ENCODE measurements at places on chromosomes 12 and 14.

GRCh38 chr14:61511558-61511948 is 183.8 kb upstream of the HIF1A start:
- DNase-seq = no peak

DNA sequence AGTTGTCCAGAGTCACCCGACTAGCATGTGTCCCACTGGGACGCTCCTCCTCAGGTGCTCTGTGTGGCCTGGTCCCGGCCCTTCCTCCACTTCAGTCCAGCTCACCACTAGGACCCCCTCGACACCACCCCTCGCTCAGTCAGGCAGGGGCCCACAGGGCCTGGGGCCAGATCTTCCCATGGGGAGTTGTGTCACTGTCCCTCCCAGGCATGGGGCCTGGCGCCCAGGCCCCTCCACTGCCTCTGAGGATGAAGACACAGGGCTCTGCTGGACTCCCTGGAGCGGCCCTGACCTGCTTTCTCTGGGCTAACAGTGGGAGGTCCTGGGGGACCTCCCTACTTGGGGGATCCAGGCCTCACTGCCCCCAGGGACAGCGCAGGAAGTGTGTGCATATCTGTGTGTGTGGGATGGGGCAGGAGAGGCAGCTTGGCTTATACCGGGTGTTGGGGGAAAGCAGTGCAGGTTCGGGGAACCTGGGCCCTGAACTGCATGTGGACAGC is 43.8 kb downstream of the KRT80 start:
- DNase-seq = no peak

GRCh38 chr14:55191203-55192053 is at the start of gene DLGAP5:
TSS of gene DLGAP5 (minus strand) at chr14:55191585. CDS start at chr14:55189179, 2,406 bp downstream.
- DNase-seq = peak; percentile 99

DNA sequence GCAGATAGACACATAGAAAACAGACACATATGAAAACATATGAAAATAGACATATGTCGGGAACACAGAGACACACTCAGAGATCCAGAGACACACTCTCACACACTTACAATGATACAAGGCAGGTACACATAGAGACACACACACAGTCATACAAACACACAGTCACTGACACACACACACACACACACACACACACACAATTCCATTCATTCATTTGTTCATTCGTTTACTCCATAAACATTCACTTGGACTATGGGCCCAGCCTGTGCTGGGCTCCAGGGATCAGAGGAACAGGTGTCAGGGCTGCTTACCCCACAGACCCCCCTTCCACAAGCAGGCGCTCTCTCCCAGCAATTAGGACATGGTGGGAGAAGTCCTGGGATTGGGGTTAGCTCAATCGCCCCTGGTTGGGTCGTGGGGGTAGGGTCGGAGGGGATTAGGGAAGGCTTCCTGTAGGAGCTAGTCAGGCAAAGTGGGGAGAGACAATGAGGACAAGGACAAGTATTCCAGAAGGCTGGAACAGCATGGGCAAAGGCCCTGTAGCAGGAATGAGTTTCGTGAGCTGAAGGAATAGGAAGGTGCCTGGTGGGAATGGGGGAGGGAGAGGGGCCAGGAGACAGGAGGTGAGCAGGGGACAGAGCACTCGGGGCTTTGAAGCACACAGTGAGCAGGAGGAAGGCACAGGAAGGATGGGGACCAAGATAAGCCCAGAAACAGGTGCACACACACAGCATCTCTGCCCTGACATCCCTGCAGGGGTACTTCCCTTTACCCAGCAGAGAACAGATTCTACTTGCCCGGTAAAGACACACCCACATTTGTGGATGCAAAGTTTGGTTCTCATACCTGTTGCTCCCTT is 6.5 kb downstream of the RASAL1 start:
- no peak for DNase-seq

- DNase-seq = no peak
Observed at GRCh38 chr14:62674563-62675237, 370.6 kb downstream of the KCNH5 start.

GRCh38 chr14:99675382-99675835 is 8.7 kb upstream of the CYP46A1 start:
- no peak for DNase-seq

- DNase-seq = no peak
Observed at GRCh38 chr12:84290168-84290567, 622.4 kb downstream of the SLC6A15 start.

DNA sequence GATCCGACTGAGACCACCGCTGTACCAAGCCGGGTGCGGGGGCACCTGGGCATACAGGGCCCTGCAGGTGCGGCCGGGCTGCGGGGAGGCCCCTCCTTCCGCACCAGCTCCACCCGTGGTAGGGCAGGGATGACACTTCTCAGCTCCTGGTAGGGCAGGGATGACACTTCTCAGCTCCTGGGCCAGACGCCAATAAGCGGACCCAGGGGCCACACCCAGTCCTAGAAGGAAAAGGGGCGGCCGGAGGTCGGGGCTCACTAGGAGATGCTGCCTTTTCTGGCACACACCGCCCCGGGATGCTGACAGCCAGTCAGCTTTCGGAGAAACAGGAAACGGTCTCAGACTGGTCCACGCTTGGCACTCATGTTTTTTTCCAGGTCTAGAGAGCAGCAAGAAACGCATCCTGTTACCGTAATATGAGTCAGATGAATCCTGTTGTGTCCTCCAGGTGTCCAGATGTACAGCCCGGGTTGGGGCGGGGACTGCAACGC is 34.8 kb downstream of the NFKBIA start:
- peak; percentile 25 for DNase-seq

DNA sequence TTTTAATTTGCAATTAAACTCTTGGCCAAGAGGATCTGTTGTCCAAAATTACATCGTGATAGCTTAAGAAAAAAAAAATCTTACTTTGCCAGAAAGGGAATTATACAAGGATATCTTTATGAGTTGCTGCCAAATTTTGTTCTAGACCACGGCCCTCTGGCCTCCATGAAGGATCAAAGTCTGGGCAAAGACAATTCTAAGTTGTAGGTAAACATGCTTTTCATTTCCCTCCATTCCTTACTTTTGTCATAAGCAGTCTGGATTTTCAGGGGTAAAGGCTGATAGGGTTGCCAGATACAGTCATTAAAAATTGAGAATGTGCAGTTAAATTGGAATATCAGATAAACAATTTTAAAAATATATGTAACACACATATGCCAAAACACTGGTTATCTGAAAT is 135.1 kb downstream of the MON2 start:
- no peak for DNase-seq

DNA sequence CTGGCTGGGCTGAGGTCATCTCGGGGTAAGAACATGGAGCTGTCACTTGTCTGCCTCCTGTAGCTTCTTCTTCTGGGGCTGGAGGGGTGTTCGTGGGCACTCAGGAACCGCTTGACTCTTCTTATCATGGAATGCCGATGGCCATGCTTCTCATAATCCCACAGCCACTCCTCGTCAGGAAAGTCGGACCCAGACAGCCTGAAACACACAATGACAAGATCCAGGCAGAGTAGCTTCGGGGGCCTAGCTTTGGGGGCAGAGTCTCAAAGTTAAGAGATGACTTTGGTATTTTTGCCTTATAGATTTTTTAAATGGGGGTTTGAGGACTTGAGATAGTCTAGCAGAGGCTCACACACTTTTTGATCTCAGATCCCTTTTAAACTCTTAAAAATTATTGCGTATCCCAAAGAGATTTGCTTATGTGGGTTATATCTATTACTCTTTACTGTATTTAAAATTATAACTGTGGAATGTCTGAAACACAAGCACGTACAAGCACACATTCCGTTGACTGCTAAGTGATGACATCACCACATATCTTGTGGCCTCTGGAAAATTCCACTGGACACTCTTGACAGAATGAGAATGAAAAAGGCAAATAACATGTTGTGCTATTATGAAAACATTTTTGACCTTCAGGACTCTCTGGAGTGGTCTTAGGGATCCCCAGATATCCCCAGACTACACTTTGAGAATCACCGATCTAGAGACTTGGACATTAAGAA is 43.3 kb downstream of the BEST3 start:
- DNase-seq = no peak

DNA sequence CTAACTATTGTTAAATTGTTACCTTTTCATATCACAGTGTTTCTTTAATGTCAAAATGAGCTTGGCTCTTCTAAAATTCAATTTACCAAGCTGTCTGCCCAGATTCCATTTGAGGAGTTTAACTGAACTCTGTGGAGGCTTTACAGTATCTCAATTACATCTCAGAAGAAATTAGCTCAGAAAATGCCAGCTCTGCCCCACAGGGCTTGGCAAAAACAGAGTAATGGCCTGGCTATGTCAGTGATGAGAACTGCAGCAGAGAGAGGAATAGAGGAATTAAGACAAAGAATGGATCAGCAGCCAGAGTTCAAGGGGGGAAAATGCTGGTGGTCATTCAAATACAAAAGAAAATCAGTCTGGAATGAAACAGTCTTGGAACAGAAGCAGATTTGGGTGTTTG is 15.8 kb upstream of the TMTC1 start:
- DNase-seq = no peak

- DNase-seq = no peak
Observed at GRCh38 chr14:106778986-106779385, 1252.6 kb downstream of the TMEM121 start.

DNA sequence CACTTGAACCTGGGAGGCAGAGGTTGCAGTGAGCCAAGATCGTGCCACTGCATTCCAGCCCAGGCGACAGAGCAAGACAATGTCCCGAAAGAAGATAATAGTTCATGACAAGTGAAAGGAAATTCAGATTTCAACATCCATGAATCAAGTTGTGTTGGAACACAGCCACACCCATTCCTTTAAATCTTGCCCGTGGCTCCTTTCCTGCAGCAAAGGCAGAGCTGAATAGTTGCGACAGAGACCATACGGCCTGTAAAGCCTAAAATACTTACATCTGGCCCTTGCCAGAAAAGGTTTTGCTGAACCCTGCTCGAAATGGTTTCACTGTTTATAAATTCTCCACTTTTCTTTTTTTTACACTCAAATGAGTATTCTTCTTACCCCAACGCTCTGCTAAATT is 17.7 kb upstream of the ITPK1 start:
- no peak for DNase-seq

DNA sequence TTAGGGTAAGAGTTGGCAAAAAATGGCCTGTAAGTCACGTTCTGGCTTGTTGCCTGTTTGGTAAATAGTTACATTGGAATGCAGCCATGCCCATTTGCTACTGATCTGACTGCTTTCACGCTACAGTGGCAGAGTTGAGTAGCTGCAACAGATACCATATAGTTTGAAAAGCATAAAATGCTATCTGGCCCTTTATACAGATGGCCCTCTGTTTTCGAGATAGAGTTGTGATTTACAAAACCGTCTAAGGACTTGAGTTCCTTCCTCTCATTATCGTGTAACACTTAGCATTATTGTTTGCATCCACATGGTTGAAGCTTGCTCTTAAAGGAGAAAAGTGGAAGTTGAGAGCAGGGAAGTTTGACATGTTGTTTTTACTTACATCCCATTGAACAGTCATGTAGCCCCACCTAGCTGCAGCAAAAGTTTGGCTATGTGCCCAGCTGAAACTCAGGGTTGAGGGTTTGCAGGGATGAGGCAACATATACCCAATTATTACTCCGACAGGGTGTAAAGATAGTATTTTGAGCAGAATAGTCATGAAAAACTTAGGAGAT is 11.3 kb upstream of the SCFD1 start:
- DNase-seq = peak; percentile 99

DNA sequence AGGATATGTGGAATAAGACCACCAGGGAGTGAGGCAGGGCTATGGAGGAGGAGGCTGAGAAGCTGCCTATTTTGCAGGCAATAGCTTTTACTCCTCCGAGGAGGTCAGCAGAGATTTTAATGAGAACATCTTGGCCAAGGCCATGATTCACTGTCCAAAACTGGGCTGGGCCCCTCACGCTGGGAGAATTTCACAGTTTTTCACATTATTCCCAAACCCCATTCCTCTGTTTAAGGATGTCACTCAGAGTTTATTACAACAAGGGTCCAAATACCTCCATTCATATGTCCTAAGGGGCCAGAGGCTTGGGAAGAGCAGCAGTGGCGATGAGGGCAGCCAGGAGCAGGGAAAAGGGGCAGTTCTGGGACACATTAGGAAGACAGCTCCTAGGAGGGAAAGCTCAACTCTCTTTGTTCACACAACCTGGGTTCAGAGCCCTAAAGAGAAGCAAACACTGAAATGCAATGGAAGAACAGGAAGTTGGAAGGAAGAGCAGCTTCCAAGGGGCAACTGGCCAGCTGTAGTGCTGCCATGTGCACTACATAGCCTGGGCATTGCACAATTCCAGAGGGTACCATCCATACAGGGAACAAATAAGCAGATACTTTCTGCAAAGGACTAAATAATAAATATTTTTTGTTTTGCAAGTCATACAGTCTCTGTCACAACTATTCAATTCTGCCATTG is 283.2 kb downstream of the NUAK1 start:
- DNase-seq = no peak

DNA sequence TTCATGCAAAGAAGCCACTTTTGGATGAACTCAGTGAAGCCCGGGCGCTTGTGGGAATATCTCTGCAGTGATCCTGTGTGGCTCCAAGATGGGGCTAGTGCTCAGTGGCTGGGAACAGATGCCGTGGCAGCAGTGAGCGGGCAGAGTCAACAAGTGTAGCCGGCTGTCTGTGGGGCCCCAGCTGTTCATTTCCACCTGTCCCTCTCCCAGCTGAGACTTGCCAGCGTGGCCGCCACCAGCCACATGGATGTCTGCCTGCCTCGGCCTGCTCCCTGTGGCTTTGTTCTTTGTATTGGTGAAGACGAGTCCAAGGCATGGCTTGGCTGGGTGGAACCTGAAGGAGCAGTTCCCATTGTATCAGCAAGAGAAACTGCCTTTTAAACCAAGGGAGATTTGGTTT is 77.3 kb downstream of the NOS1 start:
- DNase-seq = no peak

DNA sequence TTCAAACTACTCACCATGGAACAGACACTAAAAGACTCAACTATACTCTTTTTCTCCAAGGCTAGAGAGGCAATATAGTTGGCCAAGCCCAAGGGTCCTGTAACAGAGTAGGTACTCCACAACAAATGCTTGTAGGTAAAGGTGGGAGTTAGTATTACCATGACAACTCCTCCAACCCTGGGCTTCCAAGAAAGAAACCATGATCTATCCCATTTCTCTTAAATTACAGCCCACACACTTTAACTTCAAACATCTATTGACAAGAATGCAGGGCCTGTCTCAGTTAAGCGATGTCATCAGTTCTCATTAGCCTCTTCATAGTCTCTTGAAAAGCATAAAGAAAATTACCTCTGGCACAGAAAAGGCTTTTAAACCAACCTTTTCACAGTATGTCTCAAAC is 25.0 kb downstream of the ERH start:
- DNase-seq = no peak

GRCh38 chr12:89932954-89933353 is 224.3 kb upstream of the ATP2B1 start:
- no peak for DNase-seq

DNA sequence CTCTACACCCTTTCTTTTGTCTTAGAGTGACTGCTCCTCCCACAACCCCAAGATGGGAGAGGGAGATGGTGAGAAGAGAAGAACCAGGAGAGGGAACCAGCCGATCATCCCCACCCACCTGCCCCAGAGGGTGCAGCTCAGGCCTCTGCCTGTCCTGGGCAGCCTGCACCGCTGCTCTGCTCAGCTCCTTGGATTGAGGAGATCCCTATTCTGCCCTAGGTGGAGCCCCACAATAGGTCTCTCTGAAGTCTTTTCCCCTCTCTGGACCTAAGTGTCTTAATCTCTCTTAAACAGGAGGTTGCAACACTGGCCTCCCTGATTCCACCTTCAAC is 2.2 kb downstream of the ANKRD33 start:
- no peak for DNase-seq

GRCh38 chr12:52924764-52925716 is 20.2 kb upstream of the KRT8 start:
- no peak for DNase-seq

GRCh38 chr12:27506645-27507189 is 17.3 kb upstream of the PPFIBP1 start:
- DNase-seq = no peak

- no peak for DNase-seq
Observed at GRCh38 chr12:107539196-107539939, 146.2 kb upstream of the PWP1 start.

All from NCI-H345 (cell line).